Right ventricle myocardium inferior (tissue), 1 donor: ENCODE measurements at places on chromosomes 7 and 10. TPM values are rescaled to one million over a fixed set of nuclear protein-coding genes. Genes with fewer than 3 reads are reported as not detected.

DNA sequence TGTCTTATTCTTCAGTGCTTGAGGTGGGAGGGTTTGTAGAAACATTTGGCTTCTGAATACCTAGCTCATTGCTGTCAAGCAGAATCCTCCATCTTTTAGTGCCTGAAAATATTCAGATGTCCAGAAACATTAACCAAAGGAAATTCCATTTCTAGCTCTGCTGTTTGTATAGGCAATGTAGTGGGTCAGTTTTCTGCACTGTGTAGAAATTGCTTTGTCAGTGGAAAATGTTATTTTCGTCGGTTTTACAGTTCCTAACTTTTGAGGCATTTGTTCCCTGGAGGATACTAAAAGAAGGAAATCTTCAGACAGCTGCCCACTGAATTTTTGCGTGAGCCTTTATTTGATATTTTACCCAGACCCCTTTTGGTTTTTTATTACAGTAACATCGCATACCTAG lies 143.4 kb downstream of the TPST1 start:
- DNase-seq = no peak

- no peak for DNase-seq
These were observed 1.5 kb upstream of the LAMB1 start for GRCh38 chr7:108004220-108005142.

MBLAC1 gene
- 2.1 TPM for total RNA-seq

- DNase-seq = no peak
These were observed 25.5 kb downstream of the PRR15 start for GRCh38 chr7:29588900-29589696.

CYP3A5 gene
- total RNA-seq = not detected

FHIP2A gene
- total RNA-seq = 25.2 TPM

EIF5AL1 gene
- total RNA-seq = 0.05 TPM

GIMAP6 gene
- total RNA-seq = 33.5 TPM

DNA sequence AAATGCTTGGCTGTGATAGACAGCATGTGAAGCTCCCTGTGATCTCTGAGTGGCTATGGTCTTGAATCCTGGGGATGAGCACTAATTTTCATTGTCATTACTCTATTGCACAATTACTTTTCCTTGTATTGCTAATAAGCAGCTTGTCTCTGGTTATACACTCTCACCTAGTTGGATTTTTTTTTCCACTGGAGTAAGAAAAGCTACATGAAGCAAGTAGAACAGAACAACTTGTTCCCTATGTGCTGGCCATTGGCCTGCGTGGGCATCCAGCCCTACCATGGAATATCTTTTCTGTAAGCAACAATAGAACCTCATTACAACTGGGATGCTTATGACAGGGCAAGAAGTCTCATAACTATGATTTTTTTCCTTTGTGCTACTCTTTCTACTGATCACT lies 807.4 kb downstream of the TNS3 start:
- DNase-seq = no peak

GRCh38 chr7:18624459-18624858 lies 128.9 kb downstream of the HDAC9 start:
- DNase-seq = no peak

DNA sequence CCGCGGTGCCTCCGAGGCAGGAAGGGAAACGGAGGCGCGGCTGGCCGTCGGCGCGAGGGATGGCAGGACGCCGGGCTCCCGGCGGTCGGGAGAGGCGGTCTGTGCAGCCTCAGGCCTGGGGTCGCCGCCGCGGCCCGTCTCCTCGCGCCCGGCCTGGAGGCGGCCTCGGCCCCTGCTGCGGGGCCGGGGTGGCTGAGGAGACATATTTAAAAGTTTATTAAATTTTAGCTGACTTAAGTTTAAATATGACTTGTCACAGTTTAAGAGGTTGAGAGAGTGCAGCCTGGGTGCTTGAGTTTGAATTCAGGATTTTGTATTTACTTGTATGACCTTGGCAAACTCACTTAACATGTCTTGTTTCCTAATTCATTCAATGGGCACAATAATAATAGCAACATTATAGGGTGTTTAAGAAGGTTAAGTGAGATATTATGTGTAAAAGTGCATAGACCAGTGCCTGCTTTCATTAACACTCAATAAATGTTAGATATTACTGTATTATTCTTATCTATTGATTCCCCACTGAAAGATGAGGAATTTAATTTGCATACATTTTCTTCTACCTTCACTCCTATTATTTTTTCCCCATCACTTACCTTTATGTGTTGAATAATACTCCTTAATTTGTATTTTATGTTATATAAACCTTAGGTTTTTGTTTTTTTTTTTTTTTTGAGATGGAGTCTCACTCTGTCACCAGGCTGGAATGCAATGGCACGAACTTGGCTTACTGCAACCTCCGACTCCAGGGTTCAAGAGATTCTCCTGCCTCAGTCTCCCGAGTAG lies 718 bp downstream of the DYNC2I1 start:
- DNase-seq = no peak

DNA sequence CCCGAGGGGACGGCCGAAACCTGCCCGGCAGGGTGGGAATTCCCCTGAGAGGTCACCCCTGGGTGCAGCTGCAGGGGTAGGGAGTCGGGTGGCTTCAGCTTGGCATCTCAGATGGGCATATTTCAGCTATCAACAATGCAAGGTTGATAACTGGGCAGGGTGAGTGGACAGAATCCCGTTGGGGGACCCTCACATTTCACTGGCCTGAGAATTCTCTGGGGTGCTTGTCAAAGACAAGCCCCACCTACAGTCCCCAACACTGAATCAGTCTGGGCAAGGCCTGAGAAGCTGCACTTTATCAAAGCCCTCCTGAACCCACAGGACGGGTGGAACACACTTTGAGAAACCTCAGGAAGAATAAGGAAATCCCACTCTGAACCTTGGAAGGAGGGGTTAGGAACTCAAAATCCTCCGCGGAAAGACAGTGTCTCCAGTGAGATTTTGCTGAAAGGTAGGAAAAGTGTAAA lies 3.1 kb downstream of the RGS10 start:
- no peak for DNase-seq

DNA sequence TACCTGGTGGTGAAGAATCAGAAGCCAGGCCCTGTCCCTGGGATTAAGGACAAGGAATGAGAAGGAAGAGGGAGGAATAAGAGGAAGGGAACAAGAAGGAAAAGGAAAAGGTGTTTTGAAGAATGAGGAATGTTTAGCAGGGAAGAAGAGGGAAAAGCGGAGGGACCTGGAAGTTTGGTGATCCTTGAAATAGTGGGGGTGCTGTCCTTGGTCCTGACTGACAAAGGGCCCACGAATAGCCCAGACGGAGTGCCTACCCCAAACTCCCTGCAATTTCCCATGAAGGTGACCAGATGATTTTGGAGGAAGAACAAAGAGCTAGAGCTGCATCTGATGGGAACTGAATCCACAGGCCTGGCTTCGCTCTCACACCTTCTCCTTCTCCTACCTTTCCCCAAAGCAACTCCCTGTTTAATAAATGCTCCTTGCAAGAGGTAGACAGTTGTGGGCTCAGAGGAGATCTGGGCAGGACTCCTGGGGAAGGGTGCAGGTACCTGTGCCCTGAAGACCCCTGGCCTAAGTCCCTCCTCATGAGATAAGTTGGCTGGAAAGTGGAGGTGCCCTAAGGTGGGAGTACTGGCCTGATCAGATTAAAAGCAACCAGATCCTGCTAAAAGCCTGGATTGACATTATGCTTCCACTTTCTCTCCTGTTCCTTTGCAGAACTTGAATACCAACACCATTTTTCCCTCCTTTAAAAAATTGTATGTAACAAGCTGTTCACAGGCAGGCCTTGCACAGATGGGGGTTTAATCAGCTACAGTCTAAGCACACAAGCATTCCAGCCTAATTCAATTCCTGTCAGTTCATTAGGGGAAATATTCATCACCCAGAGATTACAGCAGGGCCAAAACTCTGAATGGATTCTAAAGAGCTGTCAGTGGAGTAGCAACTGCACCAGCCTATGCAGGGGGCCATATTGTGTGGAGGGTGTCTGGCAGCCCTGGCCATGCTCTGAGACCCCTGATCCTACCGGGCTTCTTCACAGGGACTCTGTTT lies 19.4 kb downstream of the KAZALD1 start:
- no peak for DNase-seq

DNA sequence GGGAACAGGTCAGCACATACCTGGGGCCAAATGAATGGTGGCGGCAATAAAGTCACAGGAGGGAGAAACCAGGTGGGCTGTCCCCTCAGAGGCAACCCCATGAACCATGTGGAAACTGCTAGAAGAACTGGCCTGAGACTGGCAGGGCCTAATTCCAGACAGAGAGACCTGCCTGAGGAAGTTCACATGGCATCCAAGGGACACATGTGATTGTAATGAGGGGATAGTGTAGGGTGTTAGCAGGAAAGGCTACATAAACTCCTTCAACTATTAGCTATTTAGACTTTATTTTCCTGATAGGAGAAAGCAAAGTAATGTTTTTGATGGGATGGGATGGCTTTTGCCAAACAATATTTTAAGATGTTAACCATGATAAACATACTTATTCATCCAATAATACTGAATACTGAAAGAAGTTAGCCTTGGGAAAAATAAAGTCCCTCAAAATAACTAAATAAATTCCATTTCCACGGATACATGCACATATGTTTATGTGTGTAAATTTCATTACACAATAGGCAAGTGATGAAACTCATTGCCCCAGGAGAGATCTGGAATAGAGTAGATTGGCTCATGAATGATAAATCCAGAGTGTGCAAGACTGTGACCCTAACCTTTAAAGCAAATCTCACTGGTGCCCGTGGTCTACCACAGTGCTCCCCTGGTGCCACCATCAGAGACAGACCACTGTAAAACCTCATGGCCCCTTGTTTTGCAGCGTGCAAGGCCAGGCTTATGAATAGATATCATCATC lies 137.0 kb downstream of the NRF1 start:
- DNase-seq = no peak

DNA sequence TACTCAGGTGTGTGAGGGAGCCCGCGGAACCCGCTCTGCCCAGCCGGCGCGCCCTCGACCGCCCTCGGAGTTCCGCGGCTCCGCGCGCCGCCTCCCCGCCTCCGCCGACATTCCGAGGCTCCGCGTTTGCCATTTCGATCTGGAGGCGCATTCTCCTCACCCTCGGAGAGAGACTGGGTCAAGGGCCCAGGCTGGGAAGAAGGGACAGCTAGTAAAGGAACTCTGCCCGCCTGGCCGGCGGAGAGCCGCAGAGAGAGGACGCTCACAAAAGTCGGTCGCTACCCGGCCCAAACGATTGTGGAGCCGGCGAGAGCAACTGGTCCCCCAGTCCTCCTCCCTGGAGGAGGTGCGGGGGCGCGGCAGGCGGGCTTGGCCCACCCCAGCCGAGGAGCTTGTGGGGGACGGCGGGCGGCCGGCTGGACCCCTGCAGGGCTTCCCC lies 74.5 kb upstream of the LEP start:
- DNase-seq = no peak
